Breast epithelium (tissue), 4 donors: ENCODE measurements at places on chromosomes 5 and 9. TPM values are rescaled to one million over a fixed set of nuclear protein-coding genes. Genes with fewer than 3 reads are reported as not detected.

GRCh38 chr5:1545805-1546355, 22.1 kb upstream of the LPCAT1 start:
- no peaks in the 10 kb centered on the region for H3K27me3 ChIP-seq
- no peak overlapping the region for H3K27ac ChIP-seq
- H3K4me1 ChIP-seq, result peaks cover 6% of the 10 kb centered on the region
- H3K4me3 ChIP-seq, result no peak overlapping the region
- no peak for DNase-seq

DNA sequence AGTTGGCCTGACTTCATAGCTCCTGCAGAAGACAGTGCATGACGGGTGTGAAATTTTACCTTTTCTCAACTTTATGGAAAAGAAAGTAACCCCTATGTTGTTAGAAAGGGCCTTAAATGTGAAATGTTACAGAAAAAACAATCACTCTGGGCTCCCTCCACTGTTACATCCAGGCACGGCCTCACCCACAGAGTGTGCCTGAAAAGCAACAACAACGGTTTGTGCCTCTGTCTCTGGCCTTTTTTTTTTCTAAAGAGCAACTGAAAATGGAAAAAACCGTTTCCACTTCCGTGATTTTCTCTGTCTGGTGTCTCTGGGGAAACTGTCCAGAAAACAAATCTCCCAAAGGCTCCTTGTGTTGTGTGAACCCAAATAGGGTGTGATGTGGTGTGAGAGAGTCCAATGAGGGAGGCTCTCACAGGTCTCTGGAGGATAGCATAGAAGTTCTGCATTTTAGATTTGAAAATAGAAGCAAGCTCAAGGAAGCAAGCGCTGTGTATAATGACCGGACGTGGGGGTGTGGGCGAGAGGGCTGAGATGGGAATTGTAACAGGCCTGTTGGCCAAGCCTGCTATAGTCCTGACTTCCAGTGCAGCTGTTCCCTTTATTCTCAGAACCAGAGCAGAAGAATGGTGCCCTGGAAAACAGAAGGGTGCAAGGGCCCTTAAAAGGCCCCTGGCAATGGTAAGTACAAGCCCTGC, 221.8 kb upstream of the TUT7 start:
- no peak for DNase-seq
- no peaks in the 10 kb centered on the region for H3K27me3 ChIP-seq
- no peaks in the 10 kb centered on the region for H3K4me1 ChIP-seq

DNA sequence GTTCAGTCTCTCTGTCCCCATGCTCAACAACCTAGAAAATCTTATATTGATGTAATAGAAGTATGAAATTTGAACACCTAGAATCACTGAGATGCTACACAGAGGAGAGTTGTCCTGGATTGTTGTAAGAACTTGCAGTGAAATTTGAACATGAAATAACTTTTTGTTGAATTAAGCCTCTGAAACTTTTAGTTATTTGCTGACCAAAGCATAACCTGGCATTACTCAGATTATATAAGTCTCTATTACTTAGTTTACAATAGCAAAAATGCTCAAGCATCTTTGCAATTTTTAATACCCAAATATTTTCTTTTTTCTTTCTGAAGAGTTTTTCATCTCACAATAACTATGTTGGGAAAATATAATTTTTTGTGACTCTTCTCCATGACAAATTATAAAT, 630.7 kb upstream of the ACO1 start:
- H3K27ac ChIP-seq, result no peak overlapping the region
- H3K36me3 ChIP-seq, result no peaks in the 10 kb centered on the region
- no peaks in the 10 kb centered on the region for H3K27me3 ChIP-seq
- no peak for DNase-seq

- H3K36me3 ChIP-seq, result no peaks in the 10 kb centered on the region
- H3K4me1 ChIP-seq, result no peaks in the 10 kb centered on the region
- H3K27me3 ChIP-seq, result no peaks in the 10 kb centered on the region
- no peak overlapping the region for H3K27ac ChIP-seq
- DNase-seq, result no peak
Observed at GRCh38 chr9:18390393-18390792, 83.6 kb upstream of the ADAMTSL1 start.

DNA sequence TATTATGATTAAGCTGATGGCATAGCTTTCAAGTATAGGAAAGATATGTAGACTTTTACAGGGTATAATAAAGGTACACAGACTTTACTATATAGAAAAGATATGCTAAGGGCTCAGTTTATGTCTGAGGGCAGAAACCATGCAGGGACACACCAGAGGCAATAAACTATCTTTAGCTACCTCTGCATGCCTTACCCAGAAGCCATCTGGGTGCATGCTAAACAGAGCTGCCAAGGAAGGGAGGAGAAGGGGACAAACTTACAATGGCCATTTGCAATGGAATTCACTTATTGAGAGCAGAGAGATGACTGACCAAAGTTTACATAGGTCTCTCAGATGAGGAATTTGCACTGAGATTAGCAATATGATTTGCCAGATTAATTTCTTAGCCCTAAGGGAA, 143.1 kb upstream of the NR4A3 start:
- no peak for DNase-seq
- H3K36me3 ChIP-seq, result no peaks in the 10 kb centered on the region
- H3K27me3 ChIP-seq, result no peaks in the 10 kb centered on the region
- no peaks in the 10 kb centered on the region for H3K4me1 ChIP-seq
- no peak overlapping the region for H3K4me3 ChIP-seq
- no peak overlapping the region for H3K27ac ChIP-seq

- DNase-seq, result no peak
- no peak overlapping the region for H3K4me3 ChIP-seq
- H3K27ac ChIP-seq, result no peak overlapping the region
- H3K4me1 ChIP-seq, result no peaks in the 10 kb centered on the region
Observed at GRCh38 chr5:166302166-166302565, 1989.3 kb upstream of the WWC1 start.

Gene FGFR4
- total RNA-seq, result 2.0 TPM

DNA sequence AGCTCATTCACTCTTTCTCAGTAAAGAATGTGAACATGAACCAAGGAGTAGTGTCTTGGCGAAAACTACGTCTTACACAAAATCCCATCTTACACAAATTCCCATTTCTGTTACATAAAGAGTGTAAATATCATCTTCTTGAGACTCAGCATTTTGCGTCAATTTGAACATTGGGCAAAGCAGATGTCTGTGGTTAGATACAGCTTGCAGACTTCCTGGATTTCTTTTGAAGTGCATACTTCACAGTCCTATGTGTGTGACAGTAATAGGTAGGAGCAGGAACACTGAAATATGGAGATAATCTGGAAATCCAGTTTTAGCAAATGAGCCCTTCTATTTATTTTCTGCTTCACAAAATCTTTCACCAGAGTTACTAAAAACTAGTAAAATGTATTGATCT, 58.8 kb downstream of the C6 start:
- no peaks in the 10 kb centered on the region for H3K27me3 ChIP-seq
- no peaks in the 10 kb centered on the region for H3K4me1 ChIP-seq
- no peak for DNase-seq
- no peak overlapping the region for H3K27ac ChIP-seq
- no peak overlapping the region for H3K4me3 ChIP-seq

Gene NTMT1
- total RNA-seq, result 27.4 TPM

GRCh38 chr5:122480146-122480545, 168.1 kb downstream of the SNCAIP start:
- H3K27ac ChIP-seq, result no peak overlapping the region
- H3K36me3 ChIP-seq, result peaks cover 4% of the 10 kb centered on the region
- H3K4me3 ChIP-seq, result no peak overlapping the region
- no peaks in the 10 kb centered on the region for H3K27me3 ChIP-seq

DNA sequence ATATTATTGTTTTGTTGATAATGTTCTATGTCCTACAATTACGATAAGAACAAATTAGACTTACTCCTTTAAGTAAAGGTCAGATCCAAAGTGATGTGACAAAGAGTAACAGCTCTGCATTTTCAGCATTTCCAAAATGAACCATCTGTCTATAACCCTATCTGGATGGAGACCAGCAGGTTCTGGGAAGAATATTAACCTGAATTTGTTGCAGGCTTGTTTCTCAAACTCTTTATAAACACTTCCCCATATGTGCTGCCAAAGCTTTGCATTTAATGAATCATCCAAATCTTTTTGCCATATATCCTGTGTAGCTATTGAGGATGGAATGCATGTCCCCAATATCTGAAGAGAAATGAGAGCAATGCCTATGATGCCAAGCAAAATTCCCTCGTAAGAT, 198.9 kb upstream of the SLC27A6 start:
- H3K4me3 ChIP-seq, result no peak overlapping the region
- H3K27ac ChIP-seq, result no peak overlapping the region
- DNase-seq, result no peak
- H3K27me3 ChIP-seq, result no peaks in the 10 kb centered on the region
- no peaks in the 10 kb centered on the region for H3K36me3 ChIP-seq

Gene LCN12
- 5.6 TPM for total RNA-seq

GRCh38 chr9:127779136-127779981, 893 bp upstream of the SH2D3C start:
- H3K27me3 ChIP-seq, result no peaks in the 10 kb centered on the region
- no peak for DNase-seq
- no peak overlapping the region for H3K4me3 ChIP-seq
- no peak overlapping the region for H3K27ac ChIP-seq

Gene ISL1
- total RNA-seq, result not detected

DNA sequence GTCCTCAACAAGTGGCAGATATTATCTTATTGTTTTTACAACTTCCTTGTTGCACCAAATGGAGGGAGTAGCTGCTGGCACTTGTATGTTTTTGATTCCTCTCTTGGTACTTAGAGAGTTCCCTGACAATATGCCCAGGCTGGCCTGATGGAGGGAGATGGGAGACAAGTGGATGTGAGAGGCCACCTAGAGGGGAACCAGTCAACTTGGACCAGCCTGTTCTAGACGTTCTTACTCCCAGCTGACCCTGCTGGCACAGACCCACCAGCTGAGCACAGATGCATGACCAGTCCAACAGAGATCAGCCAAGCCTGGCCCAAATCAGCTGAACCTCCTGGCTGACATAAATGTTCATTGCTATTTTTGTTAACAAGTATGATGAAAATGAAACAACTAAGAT, 60.9 kb upstream of the GDNF start:
- H3K27me3 ChIP-seq, result no peaks in the 10 kb centered on the region
- no peak overlapping the region for H3K27ac ChIP-seq
- no peaks in the 10 kb centered on the region for H3K4me1 ChIP-seq

GRCh38 chr9:89413963-89414638, 83.8 kb downstream of the SEMA4D start:
- DNase-seq, result no peak
- H3K4me3 ChIP-seq, result no peak overlapping the region
- H3K27me3 ChIP-seq, result no peaks in the 10 kb centered on the region
- H3K4me1 ChIP-seq, result no peaks in the 10 kb centered on the region

- H3K4me1 ChIP-seq, result no peaks in the 10 kb centered on the region
- no peaks in the 10 kb centered on the region for H3K27me3 ChIP-seq
- H3K4me3 ChIP-seq, result no peak overlapping the region
- no peak for DNase-seq
- no peaks in the 10 kb centered on the region for H3K36me3 ChIP-seq
Observed at GRCh38 chr5:140857987-140858240, 2.2 kb downstream of the PCDHA10 start.

- no peaks in the 10 kb centered on the region for H3K4me1 ChIP-seq
- no peak for DNase-seq
- H3K27me3 ChIP-seq, result no peaks in the 10 kb centered on the region
- no peak overlapping the region for H3K27ac ChIP-seq
- H3K4me3 ChIP-seq, result no peak overlapping the region
- H3K36me3 ChIP-seq, result no peaks in the 10 kb centered on the region
Observed at GRCh38 chr5:71836084-71836483, 117.0 kb downstream of the CARTPT start.
